EL (cell line): ENCODE measurements at places on chromosomes 4 and X.

GRCh38 chr4:145260091-145260490 is 79.7 kb upstream of the OTUD4 start:
- DNase-seq: no peak

GRCh38 chr4:57614257-57614932 is 504.2 kb upstream of the IGFBP7 start:
- DNase-seq: no peak

DNA sequence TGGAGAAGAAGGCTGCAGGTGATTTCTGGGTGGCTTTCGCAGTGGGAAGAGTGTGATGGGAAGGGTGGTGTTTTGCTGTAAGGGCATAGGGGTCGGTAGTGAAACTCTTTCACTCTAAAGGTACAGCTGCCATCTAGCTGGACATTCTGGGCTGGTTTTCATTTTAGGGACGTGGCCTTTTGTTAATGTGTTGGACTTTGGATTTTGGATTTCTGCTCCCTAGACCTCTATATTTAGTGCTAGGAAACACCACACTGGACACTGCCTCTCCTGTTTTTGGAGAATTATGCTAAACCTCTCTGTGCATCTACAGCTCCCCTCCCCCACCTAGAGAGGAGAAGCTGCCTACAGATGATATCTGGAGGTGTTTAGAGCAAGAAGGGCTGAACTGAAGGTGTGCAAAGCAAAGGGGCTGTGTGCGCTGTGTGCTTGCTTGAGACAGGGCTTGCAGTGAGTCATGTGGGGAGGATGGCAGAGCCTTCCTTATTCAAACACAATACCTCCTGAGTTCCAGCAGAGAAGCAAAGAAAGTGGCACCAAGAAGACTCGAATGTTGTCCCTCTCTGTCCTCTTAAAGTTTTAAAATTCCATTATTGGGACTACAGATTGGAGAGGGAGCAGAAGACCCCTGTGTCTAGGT is 47.9 kb downstream of the STARD8 start:
- DNase-seq: no peak

- no peak for DNase-seq
Measured at GRCh38 chrX:17052210-17052609, 105.8 kb downstream of the REPS2 start.

GRCh38 chrX:20517565-20517964 is 250.9 kb upstream of the RPS6KA3 start:
- no peak for DNase-seq

- no peak for DNase-seq
Measured at GRCh38 chr4:118798658-118799057, 37.3 kb downstream of the SEC24D start.

- no peak for DNase-seq
Measured at GRCh38 chr4:70759126-70759525, 37.4 kb downstream of the RUFY3 start.

GRCh38 chr4:92172203-92172602 is 131.6 kb upstream of the GRID2 start:
- DNase-seq: no peak

GRCh38 chr4:77504407-77504806 is 101.2 kb upstream of the CXCL13 start:
- DNase-seq: no peak
